ENCODE measurements at places on chromosomes 16 and 17.

GRCh38 chr17:50533720-50534148 lies 1.2 kb downstream of the EPN3 start:
- no peak for DNase-seq

GRCh38 chr16:55282441-55282840 lies 41.6 kb upstream of the IRX6 start:
- no peak for DNase-seq

- DNase-seq = no peak
Measured at GRCh38 chr17:78486946-78487680, 90.1 kb downstream of the DNAH17 start.

- no peak for DNase-seq
Measured at GRCh38 chr16:1990351-1991134, 773 bp downstream of the SYNGR3 start.

GRCh38 chr17:82582213-82582612 lies 62.7 kb downstream of the FOXK2 start:
- DNase-seq = no peak

DNA sequence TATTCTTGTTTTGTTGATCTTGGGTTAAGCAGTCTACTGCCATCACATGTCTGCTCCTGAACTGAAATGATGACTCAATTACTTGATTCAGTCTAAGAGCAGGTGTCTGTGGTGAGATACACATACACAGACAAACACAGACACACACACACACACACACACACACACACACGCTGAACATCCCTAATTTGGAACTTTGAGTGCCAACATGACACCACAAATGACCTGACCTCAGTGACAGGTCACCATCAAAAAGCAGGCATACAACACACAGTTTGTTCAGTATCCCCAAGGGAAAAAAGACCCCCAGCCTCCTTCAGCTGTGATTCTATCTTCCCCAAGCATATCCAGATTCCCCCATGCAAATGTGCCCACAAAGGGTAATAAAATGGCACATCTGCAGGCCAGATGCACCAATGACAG lies 130.1 kb upstream of the TMEM97 start:
- DNase-seq = no peak

- DNase-seq = no peak
Measured at GRCh38 chr17:6575596-6575988, 19.2 kb upstream of the PITPNM3 start.

DNA sequence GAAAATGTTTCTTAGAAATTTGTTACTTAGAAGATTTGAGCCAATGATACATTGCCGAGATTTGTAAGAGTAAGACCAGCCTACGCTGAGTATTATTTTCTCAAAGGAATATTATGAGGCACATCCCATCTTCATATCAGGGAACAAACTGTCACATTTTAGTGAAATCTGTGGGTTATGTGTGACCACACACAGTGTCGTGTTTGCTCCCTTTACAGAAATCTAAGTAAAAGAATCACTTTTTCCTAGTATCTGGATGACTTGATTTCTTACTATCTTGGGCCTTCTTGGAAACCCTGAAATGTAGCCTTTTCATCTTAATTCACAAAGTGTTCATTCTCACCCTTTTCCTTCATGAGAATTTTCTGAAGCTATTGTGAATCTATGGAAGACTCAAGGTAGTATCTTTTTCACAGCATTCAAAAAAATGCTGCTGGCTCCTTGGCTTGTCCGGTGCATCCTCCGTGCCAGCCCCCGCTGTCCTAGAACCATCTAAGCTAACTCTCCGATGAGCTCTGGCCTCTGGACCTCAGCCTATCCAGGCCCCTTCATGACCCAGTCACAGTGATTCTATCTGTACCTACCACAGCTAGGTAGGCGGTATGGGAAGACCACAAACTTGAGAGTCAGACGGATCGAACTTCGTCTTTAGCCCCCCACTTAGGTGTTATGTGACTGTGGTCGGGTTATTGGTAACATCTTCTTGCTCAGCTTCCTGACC lies 524.3 kb downstream of the MAF start:
- DNase-seq = no peak

DNA sequence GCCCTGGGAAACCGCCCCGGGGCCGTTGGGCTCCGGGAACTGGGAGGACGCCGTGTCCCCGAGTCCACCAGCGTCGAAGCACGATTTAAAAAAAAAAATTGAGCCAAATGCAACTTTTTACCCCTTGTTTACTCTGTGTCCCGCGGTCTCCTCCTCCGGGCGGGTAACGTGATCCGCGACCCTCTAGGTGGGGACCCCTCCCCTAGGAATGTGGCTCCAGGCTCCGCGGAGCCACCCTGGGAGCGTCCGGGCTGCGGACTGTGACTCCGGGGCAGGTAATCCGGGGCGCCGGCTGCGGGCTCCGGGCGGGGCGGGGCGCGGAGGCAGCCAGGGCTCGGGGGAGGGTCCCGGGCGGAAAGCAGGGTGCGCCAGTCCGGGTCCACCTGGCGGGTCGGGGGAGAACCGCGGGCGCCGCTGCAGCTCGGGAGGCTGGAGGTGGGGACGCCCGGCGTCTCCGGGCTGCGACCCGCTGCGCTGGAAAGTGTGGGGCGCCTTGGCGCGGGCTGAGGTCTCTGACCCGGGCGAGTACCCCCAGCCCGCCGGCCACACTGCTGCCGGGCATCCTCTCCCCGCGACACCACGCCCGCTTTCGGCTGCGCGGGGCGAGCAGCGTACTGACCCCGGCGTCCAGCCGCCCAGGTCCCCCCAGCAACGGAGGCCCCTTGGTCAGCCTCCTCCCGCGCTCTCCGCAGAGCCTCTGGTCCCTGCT lies 852 bp upstream of the HELZ start:
- peak; percentile 19 for DNase-seq

DNA sequence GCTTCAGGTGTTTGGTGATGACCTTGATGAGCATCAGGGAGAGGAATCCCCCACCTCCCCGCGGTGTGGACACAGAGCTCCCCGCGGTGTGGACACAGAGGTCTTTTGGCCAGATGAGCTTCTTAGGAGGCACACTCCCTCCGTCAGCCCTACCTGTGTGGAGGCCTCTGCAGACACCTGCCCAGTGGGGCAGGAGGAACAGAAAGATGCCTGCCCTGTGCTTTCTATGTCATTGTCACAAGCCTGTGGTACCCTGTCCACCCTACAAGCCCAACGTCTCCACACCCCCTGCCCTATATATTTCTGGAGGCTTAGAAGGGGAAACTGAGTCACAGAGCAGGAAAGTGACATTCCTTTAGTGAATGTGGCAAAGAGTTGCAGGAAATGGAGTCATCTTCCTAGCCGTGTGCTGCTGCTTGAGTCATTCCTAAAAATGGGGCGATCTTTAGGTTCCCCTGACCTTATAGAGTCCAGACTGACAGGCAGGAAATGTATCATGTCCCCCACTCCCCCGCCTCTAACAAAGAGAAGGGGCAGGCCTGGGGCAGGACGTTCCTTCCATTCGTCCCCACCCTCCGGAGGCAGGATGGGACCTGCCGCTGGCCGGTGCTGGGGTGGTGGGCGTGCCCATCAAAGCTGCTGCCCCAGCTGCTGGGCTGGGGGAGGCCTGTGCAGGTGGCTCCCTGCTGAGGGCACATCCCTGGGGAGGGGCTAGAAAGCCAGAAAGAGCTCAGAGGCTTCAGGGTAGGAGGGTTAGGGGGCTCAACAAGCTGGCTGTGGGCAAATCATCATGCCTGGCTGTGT lies 1.0 kb upstream of the C16orf74 start:
- no peak for DNase-seq

DNA sequence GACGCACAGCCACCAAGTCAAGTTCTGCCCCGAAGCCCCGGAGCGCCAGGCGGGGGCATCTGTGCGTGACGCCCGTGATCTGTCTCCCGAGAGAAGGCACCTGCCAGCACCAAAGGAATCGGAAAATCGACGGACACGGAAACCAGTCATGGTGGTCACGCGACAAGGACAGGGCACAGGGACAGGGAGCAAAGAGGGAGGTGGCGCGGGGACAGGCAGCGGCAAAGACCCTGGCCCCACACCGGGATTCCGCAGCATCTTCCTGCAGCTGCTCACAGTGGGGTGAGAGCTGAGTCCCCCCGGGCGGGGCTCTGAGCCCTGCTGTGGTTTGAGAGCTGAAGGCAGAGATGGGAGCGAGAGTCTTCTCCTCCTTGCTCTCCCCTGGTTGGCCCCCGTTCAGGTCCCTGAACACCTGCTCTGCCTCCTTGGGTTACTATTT lies 56.4 kb downstream of the ABR start:
- no peak for DNase-seq

GRCh38 chr17:71117466-71117865 lies 948.1 kb downstream of the KCNJ2 start:
- no peak for DNase-seq

- no peak for DNase-seq
Measured at GRCh38 chr17:46817901-46818209, 637 bp downstream of the WNT3 start.

DNA sequence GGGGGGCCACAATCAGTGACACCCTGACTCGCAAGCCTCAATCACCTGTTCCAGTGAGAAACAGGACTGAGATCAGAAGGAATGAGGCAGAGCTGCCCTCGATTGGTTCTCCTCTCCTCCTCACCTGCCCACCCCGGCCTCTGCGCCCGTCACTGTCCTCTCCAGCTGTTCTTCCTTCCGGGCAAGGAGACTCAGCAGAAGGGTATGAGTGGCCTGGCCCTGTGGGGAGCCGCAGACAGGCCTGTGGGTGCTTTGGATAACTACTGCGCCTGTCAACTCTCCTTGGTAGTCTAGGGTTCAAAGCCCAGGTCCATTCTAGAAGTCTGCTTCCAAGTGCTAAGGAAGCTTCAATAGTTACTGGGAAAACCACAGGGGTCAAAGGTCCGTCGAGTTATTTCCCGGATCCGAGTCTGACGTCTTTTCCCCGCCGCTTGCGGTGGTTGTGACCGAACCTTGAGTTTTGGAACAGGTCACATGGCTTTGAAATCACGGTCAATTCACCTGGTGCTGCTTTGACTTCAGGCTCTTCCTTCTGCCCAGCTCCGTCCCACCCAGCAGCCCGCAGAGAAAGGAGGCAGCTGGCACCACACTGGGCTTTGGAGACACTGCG lies 8.3 kb downstream of the CARD14 start:
- DNase-seq = no peak

DNA sequence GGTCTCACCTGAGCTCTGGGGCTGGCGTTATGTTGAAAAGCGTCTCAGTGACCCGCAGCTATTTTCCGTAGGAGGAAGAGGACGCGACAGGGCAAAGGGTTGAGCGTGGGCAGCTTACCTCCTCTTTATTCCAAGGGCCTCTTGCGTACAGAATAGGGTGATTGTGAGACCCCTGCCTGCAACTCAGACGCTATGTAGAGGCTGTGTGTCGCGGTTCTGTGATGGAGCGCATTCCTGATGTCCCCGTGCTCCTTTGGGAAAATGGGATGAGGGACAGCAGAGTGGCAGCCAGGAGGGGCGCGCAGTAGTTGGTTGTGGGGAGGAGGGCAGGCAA lies 531 bp upstream of the CDH8 start:
- DNase-seq = no peak

- peak; percentile 88 for DNase-seq
Measured at GRCh38 chr17:39209317-39210092, 9.4 kb downstream of the RPL19 start.

DNA sequence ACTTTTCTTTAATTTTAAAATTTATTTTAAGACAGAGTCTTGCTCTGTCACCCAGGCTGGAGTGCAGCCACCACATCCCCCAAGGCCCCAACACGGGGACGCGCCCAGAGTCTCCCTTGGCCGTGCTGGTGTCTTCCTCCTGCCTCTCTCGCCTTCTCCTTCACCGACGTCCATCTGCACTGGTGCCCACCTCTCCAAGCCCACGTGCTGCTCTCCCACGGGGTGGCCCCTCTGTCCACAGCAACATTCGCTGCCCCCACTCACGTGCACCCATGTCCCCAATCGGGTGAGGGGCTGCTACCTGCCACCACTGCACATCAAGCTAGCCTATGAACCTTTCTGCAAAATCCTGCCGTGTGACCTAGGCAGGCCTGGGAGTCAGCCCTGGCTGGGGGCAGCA lies 3.1 kb downstream of the TMEM204 start:
- DNase-seq = no peak

DNA sequence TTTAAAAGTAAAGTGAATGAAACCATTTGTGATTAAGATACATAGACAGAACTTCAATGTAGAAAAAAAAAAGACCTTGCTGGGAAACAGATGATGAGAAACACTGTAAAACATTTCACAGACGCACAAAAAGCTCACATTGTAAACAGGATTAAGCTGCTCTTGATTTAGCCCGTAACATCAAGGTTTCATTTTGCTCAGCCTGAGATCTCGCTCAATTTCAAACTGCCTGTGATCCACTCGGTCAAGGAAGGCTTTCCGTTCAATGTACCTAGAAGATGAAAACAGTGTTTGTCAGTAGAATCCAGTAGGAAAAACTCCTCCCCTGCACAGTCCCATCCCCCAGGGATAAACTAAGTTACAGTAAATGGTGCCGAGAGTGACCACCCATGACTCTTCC lies 42.3 kb upstream of the BCAR1 start:
- no peak for DNase-seq

- DNase-seq = no peak
Measured at GRCh38 chr16:19935694-19936093, 51.0 kb upstream of the GPRC5B start.

DNA sequence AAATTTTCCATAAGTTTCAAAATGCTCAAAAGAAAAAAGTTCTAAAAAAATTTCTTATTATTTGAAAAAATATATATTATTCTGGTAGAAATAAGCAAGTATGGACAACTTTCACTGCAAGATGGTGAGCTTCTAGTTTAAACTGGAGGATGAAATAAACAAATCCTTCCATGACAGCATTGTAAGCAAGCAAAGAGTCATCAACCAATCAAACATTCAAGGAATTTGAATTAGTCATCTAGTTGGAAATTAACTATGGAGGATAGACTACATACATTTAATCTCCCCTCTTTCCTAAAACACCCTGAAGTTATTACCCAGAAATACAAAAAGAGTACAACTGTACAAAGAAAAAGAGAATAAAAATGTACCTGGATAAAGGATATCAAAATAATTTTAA lies 51.0 kb upstream of the IRX5 start:
- DNase-seq = no peak

DNA sequence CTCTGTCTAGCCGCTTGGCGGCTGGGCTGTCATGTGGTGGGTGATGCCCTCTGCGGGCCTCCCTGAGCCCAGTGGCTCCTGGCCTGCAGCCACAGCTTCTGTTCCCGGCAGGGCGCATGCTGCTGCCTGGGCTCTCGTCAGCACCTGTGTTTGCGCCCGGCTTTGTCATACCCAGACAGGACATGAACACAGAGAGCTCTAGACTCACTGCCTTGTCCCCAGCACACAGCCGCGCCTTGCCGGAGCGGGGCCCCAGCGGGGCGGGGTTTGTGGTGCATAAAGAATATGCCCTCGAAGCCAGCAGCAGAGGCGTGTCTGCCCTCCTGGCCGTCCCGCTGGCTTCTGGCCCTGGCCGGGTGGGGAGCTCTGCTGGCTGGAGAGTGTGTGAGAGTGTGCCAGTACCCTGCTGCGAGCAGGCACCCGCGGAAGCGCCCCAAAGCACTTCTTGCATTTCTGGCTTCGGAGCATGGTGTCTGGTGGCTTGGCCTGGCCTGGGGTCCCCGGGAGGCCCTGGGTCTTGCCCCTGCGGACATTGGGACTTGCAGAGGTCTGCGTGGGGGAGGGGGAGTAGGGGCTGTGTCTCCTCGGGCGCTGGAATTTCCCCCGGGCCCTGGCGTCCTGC lies 14.4 kb downstream of the ASPSCR1 start:
- DNase-seq = no peak

- no peak for DNase-seq
Measured at GRCh38 chr17:20087538-20088250, 78.5 kb downstream of the SPECC1 start.
